ENCODE measurements at places on chromosomes 7 and 10.

- DNase-seq, result no peak
Measured at GRCh38 chr10:112288486-112288885, 5.3 kb downstream of the TECTB start.

- DNase-seq, result no peak
Measured at GRCh38 chr7:45027774-45028114, 27.7 kb downstream of the CCM2 start.

DNA sequence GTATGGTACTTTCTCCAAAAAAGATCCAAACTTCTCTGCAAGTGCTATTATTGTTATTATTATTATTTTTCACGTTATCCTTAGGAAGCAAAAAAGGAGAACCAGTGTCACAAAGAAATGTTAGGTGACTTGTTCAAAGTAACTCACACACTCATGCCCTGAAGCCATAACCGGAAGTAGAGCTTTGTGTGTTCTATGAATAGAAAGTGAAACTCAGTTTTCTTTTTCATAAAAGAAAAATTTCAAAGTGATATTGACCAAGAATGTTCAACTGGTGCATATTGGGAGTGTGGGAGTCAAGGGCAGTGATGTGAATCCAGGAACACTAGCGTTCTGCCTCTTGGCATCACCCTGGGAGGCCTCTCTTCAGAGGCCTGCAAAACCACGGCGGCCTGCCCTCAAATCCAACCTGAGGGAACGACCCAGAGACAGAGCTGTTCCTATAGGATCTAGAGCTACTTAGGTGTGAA lies 106.1 kb downstream of the PRKCQ start:
- DNase-seq, result no peak

DNA sequence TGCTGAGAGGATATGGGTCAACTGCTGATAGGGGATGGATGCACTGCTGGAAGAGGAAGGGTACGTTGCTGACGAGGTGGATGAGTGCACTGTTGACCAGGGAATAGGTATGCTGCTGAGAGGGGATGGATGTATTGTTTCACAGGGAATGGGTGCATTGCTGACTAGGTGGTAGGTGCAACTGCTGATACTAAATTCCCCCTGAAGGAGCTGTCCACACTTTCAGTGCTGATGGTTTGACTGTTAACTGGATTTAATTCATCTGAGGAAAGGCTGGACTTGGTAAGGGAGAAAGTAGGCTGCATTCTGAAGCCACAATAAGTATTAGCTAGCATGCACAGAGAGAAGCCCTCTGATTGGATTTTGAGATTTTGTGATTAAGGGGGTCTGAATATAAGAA lies 1196.8 kb upstream of the PHF14 start:
- DNase-seq, result peak; percentile 6

- no peak for DNase-seq
Measured at GRCh38 chr10:3435671-3436070, 263.1 kb upstream of the PITRM1 start.

DNA sequence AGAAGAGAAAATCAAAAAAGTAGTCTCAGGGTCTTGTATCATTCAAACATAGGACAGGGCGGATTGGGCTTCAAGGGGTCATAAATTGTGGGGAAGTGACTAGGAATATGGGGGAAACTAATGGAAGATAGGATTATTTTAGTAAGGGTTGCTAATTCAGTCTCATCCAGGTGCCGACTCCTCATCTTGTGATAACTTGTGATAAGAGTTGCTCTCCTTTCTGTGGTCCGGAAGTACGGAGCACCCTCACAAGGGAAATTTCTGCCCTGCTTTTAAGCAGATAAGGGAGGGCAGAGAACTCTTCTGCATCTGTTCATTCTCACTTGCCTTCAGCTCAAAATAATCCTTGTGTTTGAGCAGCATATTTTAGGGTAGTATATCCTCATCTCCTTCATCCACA lies 436.4 kb upstream of the LRGUK start:
- no peak for DNase-seq

DNA sequence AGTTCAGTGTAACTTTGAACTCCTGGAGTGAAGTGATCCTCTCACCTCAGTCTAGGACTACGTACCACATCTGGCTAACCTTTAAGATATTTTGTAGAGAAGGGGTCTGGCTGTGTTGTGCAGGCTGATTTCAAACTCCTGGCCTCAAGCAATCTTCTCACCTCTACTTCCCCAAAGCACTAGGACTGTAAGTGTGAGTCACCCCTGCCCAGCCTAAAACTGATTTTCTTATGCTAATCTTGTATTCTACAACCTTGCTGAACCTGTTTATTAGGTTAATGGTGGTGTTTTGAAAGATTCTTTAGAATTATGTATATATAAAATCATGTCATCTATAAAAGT lies 58.0 kb downstream of the LCOR start:
- no peak for DNase-seq

DNA sequence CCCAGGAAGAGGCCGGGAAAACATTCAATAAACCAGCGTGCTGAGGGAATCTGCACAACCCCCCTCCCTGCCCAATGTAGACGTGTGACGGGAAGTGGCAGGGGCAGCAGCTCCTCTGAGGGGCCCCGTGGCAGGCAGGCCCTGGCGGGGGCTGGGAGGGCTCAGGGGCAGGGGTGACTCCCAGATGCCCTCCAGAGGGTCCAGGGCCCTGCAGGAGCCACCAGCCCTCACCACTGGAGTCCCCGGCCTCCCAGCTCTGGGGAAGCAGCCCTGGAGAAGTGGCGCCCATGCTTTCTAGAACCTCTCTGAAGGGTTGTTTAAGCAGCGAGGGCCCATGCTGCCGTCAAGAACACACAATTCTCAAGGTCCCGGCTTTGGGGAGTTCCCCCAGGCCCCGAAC lies 8.4 kb upstream of the GPER1 start:
- no peak for DNase-seq

DNA sequence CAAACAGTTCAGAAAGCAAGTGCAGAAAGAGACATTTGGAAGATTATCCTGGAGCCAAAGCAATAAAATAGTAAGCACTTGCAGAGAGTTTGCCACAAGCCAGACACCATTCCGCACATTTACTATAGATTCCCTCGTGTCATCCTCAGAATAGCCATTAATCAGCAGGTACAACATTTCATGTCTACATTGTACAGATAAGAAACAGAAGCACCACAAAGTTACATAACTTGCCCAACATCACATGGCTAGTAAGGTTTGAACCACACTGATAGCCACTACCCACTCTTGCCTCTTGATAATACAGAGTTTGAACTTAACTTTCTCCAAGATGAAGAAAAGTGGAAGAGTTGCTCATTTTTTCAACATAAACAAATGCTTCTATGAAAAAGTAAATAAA lies 40.6 kb upstream of the GHITM start:
- DNase-seq, result no peak

GRCh38 chr10:16155834-16156233 lies 281.0 kb upstream of the PTER start:
- DNase-seq, result no peak

GRCh38 chr10:72009425-72010081 lies 45.4 kb downstream of the CHST3 start:
- no peak for DNase-seq

- DNase-seq, result no peak
Measured at GRCh38 chr10:13959443-13960359, 371.0 kb downstream of the FRMD4A start.

DNA sequence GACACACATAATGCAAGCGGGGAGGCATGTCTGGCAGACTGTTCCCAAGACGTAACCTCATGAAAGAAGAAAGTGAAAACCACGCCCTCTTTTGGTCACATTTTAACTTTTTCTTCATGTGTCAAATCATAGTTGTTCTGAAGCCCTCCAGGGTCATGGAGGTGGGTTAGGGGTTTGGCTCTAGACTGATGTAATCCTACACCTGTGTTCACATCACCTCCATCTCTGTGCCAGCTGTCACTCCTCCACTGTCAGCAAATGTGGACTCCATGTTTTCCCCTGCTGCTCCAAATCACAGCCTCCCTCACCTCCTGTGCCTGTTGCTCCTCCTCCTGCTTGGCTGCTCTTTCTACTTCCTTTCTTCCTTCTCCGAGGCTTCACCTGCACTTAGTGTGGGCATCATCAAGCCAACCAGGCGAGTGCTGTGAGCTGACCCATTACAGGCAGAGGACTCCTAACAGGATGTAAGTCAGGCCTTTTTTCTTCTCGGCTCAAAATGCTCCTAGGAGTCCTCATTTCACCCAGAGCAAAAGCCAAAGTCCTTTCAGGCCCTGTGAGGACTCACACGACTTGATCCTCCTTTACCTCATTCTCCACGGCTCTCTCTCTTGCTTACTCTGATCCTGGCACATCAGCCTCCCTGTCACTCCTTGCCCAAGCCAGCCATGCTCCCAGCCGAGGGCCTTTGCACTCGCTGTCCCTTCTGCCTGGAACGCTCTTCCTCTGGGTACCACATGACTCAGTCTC lies 66.4 kb upstream of the IFRD1 start:
- DNase-seq, result no peak

- no peak for DNase-seq
Measured at GRCh38 chr10:4851846-4852245, 25.8 kb downstream of the AKR1E2 start.

DNA sequence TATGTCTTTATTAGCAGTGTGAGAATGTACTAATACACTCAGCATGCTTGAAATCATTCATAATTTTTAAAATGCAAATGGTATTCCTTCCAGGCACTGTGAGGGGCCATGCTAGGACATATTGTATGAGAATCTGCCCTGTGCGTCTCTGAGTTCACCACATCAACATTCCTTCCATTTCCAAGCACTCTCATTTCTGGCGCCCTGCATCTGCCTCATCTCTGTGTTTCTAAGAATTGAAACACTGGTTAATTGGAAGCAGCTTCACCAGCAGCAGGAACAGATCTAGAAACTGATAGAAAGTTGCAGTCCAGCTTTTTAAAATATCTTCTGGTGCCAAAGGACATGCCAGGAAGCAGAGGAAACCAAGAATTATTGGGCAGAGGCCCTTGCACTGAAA lies 555.9 kb upstream of the DPP6 start:
- no peak for DNase-seq

GRCh38 chr10:93300288-93300917 lies 181.7 kb downstream of the MYOF start:
- no peak for DNase-seq

DNA sequence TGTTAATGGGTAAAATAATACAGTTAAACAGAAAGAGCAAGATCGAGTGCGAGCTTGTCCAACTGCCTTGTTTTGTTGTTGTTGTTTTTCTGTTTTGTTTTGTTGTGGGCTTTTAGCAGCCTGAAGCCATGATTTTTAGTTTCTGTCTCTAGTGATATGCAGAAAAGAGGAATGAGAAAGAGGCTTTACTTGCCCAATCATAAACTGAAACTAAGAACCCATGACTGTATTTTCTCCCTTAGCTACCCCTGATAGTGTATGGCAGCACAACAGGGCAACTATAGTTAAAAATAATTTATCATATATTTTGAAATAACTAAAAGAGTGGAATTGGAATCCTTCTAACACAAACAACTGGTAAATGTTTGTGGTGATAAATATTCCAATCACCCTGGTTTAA lies 493.9 kb downstream of the GLRX3 start:
- DNase-seq, result no peak

GRCh38 chr7:80922253-80923049 lies 3.6 kb upstream of the SEMA3C start:
- no peak for DNase-seq

- no peak for DNase-seq
Measured at GRCh38 chr10:8311526-8312070, 257.1 kb downstream of the GATA3 start.

DNA sequence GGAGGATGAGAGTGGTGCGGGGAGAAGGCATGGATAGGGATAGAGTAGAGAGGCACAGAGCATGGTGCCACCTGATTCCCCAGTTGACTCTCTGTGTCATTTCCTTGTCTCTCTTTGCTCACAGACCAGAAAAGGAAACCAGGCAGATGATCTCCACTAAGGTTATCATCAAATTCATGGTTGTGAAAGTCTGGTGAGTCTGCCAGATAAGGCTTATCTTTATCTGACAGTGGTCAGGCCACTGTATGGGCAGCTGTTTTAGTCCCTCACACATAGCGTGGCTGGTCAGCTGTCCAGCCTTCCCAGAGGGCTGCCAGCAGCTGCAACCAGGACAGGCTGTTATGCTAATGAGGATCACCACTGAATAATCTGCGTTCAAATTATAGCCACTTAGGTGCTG lies 99.0 kb downstream of the ADRA2A start:
- DNase-seq, result no peak

DNA sequence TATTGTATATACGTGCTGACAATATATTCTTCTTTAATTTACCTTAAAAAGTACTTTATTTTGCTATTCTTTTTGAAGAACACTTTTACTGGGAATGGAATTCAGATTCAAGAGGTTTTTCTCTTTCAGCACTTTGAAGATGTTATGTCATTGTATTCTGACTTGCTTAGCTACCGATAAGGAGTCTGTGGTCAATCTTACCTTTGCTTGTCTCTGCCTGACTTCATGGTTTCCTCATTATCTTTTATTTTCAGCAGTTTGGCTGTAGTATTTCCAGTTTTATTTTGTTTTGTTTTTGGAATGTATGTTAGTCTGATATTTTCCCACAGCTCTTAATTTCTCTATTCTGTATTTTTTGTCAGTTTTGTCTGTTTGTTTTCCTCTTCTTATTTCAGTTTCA lies 187.9 kb upstream of the SMIM30 start:
- DNase-seq, result no peak

GRCh38 chr7:1818575-1819258 lies 148.6 kb downstream of the ELFN1 start:
- DNase-seq, result no peak

GRCh38 chr7:366161-366803 lies 76.3 kb downstream of the FOXL3 start:
- DNase-seq, result no peak

DNA sequence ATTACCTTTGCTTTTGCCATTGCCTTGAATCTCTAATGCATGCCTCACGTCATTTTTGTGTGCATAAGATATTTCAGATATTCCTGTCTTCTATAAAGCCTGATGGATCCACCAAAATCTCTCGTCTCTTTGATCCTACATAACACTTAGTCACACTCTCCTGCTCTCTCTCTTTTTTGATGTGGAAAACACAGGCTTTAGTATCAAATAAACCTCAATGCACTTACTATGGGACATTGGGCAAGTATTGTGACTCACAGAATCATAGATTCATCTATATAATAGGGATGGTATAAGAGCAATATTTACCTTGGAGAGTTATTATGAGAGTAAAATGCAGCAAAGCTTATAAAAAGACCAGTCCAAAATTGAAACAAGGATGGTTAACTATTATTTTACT lies 39.1 kb downstream of the DKK1 start:
- no peak for DNase-seq

GRCh38 chr10:3924344-3924743 lies 139.3 kb upstream of the KLF6 start:
- DNase-seq, result peak; percentile 13

- DNase-seq, result no peak
Measured at GRCh38 chr10:57119684-57120083, 758.6 kb upstream of the ZWINT start.

DNA sequence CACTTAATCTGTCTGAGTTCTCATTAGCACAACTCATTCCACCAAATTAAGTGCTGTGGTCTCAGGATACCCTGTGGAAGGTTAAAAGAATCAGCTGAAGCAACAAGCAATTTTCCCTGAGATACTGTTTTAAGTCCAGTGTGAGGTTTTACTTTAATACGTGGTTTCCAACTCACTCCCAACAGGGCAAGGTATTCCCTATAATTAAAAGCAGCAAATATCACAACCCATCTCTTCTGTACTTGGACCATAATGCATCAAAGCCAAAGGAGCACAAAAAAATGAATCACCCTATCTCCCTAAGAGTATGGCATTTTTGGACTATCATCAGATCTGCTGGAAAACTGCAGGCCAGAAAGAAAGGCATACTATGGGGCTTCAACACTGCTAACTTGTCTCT lies 4.9 kb downstream of the CADPS2 start:
- DNase-seq, result no peak

Measured in urothelium cell line (cell line).